ENCODE measurements at places on chromosomes 6 and 20.

GRCh38 chr6:150418827-150419594 lies 50.2 kb downstream of the IYD start:
- no peak for DNase-seq

DNA sequence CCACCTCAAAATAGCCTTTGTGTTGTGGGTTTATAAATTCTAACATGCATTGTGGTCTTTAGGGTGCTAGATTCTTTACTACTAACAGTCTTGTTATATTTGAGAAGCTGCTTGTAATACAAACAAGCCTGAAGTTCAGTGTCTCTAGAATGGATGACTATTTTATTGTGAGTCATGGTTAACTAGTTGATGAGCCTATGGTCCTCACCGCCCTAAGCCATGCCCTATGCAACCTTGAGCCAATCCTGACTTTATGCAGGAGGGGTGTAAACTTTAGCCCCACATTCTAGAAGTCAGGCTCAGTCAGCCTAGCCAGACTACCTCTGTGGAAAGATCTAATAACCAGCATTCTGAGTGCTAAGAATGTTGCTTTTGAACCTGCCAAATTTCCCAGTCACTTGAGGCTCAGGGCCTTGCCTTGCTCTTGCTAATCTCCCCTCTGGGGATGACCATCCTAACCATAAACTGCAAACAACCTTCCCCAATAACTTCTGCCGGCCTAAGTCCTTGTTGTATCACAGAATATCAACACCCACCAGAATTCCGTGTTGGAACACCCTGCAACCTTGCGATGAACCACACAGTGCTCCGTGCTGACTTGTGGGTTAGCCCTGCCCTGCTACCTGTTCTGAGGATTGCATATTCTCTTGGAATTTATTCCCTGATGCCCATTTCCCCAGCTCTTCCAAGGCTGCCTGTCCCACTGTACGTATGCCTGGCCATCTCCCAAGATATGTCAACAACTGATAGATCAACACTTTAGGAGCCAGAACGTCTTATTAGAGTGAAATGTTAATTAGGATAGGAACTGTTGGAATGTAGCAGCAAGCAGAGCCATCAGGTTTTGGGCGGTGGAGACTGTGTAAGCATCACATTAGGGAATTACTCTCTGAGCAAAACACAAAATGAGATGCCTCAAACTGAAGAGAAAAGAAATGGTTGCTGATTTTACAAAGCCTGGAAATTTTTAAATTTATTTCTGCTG lies 71.7 kb upstream of the CEP85L start:
- DNase-seq, result no peak

DNA sequence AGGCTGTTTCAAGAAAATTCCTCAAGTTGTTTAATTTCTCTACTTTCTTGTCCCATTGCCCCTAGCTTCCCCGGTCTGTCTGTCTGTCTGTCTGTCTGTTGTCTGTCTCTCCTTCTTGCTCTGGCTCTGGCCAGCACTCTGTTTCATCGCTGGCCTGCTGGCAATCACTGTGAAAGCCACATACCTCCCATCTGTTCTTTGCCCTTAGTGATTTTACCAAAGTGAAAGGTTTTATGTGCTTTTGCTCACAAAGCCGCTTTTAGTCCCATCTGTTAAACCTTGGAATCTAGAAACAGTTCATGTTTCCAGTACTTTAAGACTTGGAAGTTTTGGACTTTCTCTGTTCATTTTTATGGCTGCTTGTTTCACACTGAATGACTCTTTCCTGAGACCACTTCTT lies 87.8 kb upstream of the EXOC2 start:
- no peak for DNase-seq

GRCh38 chr6:118283766-118284165 lies 264.3 kb upstream of the PLN start:
- DNase-seq, result no peak

GRCh38 chr6:3419624-3420272 lies 37.1 kb downstream of the SLC22A23 start:
- DNase-seq, result no peak

DNA sequence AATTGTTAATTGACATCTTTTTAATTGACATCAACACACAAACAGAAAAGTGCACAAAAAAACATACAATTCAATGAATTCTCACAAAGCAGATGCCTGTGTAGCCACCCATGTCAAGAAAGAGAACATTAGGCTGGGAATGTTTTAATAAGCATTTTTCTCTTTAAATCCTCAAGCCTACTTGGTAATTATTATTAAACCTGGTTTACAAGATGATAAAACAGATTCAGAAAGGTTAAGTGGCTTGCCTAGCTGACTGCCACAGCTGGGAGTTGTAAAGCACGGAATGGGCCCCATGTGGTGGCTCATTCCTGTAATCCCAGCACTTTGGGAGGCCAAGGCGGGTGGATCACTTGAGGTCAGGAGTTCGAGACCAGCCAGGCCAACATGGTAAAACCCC lies 90.0 kb upstream of the AKAP12 start:
- no peak for DNase-seq

DNA sequence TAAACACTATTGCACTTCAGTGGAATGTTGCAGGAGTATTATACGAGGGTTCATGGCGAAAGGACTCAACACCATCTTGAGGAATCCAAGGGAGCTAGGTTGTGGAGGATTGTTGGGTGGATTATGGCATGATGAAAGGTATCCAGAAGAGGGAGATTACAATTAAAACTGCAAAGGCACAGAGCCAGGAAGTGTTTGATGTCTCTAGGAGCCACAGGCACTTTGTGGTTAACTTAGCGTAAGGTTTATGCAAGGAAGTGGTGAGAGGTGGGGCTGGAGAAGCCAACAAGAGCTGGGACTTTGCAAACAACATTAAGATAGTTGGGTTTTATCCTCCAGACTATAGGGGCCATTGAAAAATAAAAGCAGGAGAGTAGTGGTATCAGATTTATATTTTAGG lies 86.6 kb upstream of the TPD52L1 start:
- DNase-seq, result no peak

- DNase-seq, result no peak
These were observed 102.1 kb downstream of the FLRT3 start for GRCh38 chr20:14235355-14235754.

GRCh38 chr6:984031-984430 lies 291.1 kb upstream of the EXOC2 start:
- DNase-seq, result no peak

DNA sequence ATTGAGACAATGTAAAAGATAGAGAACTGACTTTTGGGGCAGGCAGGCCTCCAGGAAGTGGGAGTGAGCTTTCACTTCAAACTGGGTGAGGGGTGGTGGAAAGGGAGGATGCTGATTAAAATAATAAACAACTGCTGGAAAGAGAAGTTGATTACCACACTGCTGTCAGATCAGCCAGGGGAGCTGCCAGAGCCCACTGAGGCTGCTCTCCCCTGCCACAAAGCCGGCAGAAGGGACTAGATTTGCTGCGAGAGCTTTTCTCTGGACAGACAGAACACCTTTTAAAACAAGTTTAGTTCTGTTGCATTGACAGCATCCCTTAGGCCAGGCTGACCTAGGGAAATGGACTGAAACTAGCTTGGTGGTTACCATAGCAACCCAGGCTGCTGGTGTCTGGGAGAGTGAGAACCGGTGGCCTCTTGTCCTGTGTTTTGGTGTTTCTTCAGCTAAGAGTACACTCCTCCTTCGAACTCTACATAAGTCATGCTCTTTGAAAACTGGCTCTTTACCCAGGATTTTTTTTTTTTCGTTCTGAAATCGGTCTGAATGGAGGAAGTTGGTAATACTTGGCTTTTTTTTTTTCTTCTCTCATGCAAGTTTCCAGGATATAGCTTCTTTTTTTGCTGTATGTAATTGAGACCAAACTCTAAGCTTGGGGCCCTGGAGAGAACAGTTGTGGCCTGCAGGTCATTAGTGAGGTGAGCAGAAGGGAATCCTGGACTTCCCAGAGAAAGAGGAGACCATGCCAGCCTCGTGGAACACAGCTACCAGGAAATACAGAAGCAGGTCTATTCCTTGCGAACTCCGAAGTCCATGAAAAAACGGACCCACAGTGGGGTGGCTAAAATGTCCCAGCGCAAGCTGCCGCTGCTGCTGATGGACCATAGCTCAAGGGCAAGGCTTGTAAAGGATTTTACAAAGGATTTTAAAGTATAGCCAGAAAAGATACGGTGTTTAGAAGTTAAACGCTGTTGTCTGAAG lies 374.4 kb downstream of the UTRN start:
- no peak for DNase-seq

GRCh38 chr6:119079283-119079809 lies 882 bp upstream of the FAM184A start:
- no peak for DNase-seq

GRCh38 chr6:1502041-1502440 lies 107.7 kb upstream of the FOXC1 start:
- no peak for DNase-seq

DNA sequence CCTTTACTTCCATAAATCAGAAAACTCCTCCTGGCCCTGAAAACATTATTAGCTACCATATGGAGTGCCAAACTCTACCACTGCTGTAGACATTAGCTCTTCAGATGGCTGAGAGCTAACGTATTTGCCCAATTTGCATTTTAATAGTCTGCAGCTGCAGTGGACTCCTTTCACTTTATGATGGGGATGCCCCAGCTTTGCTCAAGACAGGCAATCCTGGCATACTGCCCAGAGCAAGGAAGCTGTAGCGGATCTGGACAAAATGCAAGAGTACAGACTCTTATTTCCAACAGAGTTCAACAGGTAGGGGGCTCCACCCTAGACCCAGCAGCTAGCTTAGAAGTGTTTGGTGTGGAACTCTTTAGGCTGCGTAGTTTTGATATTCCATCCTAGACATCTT lies 246.7 kb downstream of the FOXC1 start:
- no peak for DNase-seq

DNA sequence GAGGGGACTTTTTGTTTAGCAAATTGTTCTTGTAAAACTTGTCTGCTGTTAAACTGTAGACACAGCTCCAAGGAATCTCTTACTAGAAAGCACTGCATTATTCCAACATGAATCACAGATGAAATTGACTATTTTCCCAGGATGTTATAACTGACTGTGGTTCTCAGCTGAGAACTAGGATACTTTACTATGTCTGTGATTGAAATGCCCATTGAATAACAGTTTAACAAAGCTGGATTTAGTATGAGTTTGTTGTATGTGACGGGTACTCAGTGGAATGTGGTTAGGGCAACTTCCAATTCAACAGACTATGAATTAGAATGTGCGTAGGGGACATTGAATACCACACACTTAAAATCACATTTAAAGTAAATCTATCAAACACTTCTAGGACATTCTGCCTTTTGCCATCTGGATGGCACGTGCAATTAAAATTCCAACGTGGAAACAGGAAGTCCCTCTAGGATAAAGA lies 193.4 kb upstream of the PREP start:
- DNase-seq, result no peak

DNA sequence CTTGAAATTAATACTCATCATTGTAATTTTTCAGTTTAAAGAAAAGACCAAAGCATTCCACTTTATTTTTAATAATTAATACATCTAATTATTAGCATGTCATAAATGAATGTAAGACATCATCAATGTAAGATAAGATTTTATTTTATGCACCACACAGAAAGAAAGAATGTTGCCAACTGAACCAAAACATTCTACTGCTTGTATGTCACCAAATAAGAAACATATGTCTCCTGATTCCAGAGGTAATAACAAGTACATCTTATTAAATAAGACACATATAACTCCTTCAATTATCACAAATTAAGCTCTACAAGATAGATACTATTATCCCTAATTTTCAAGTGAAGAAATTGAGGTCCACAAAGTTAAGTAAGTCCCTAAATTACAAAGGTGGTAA lies 189.5 kb downstream of the GMDS start:
- no peak for DNase-seq

DNA sequence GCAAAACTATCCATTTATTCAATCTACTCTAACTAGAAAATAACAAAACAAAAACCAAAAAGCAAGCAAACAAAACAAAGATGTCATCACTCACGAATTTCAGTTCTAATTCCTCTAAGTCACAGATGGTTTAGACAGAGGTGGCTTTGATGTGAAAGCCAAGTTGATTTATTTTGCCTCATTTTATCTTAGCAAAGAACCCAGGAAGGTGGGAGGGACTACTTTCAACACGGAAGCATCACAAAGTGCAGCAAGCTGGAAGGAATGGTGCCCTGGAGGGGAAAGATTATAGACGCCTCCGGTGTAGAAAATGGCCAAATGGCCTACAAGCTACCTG lies 88.4 kb downstream of the LAMP5 start:
- DNase-seq, result no peak

- DNase-seq, result no peak
These were observed 36.2 kb downstream of the RIOK1 start for GRCh38 chr6:7425808-7426190.

GRCh38 chr6:22418714-22419113 lies 121.9 kb upstream of the PRL start:
- DNase-seq, result no peak

DNA sequence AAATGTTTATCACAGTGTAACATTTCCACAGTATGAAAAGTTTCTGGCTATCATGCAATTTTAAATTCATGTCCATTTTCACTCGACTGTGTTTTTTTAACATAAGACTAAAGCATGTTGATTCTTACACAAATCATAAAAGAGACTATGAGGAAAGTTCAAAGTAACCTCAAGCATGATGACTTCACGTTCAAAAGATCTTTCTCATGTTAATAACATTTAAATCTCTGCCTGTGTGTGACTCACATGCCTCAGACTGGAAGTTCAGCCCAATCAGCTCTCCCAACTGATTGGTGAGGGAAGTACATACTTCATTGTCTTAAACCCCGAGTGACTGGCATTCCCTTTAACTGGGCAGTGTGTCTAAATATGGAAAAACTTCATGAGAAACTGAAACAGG lies 37.4 kb downstream of the ATXN1 start:
- DNase-seq, result no peak

- no peak for DNase-seq
These were observed 103.1 kb upstream of the ADGRF1 start for GRCh38 chr6:47145212-47145611.

GRCh38 chr6:112927641-112928320 lies 580.7 kb downstream of the RFPL4B start:
- no peak for DNase-seq

GRCh38 chr6:24493945-24494820 lies 586 bp upstream of the ALDH5A1 start:
- no peak for DNase-seq

DNA sequence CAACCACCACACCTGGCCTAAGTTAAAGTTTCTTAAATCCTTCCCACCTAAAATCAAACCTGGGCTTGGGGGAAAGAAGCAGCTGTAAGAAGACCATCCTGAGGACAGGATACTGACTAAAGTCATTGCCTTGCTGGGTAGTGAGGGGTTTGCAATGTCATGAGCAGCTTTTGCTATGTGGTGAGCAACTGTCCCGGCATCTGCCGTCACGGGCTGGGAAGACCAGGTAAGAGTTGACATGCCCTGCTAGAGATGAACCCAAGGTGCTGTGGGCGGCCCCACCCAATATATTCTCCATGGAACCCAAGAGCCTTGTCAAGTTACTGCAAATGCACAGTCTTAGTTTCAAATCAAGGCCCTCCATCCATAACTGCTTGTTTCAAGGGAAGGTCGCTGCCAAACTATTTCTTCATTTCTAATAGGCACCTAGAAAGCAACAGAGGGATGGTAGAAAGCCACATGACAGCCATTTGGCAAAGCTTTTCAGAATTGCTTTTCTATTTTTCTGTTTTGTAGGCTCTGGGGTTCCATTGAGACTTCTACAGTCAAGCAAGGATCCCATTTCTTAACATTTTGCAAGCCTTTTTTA lies 357.8 kb upstream of the JARID2 start:
- no peak for DNase-seq
